ENCODE measurements at places on chromosomes 1 and 21.

GRCh38 chr1:40794974-40795715 lies 11.6 kb downstream of the KCNQ4 start:
- no peak for DNase-seq

- no peak for DNase-seq
These were observed 84.3 kb downstream of the NRDC start for GRCh38 chr1:51794260-51794659.

DNA sequence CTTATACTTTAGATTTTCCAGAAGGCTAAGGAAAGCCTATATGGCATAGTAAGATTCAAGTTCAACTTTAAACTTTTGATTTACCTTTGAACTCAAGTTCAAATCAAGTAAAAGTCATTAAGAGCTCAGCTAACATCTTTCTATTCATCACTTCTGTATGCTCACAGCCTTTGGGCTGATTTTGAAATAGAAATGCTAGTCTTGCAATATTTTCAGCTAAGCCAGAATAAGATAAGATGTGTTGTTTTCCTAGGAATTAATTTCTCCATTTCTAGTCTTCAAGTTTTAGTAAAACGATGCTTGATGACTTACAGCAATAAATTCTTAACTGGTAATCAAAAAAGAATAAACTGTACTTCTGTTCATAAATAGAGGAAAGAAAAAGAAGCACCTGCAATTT lies 35.6 kb downstream of the ATP1B1 start:
- DNase-seq = no peak

DNA sequence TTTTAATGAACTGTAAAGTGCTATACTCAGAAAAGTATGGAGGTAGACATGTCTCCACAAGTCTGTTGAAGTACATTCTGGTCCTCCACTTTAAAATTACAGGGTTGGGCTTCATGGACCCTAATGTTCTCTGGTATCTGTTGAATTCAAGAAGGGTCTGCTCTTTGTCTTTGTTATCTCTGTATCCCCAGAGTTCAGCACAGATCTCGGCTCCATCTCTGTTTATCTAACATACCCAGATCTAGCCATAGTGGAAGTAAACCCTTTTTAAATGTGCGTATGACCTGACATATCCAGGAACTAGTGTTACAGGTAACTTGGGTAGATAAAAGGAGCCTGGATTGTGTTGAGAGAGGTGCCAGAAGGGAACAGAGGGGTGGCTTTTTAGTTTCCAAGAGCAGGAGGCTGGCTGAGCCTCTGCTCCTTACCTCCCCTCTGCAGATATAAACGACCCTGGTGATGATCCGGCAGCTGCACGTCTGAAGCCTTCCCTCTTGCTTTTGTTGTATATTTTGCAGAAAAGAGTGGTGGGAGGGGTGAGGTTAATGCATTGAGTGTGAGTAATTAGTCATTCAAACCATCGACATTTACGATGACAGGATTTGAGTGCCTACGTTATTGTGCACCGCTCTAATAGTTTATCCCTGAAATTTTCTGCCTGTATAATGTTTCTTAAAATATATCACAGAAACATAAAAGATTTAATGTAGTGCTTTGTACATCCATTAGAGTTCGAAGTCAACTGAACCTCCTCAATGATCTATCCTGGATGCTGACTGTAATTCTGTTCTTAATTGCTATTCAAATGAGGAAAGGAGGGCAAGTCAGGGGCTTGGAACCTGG lies 30.8 kb downstream of the ELAVL4 start:
- DNase-seq = no peak

- DNase-seq = no peak
These were observed 4.8 kb upstream of the DNAJC28 start for GRCh38 chr21:33496345-33496744.

DNA sequence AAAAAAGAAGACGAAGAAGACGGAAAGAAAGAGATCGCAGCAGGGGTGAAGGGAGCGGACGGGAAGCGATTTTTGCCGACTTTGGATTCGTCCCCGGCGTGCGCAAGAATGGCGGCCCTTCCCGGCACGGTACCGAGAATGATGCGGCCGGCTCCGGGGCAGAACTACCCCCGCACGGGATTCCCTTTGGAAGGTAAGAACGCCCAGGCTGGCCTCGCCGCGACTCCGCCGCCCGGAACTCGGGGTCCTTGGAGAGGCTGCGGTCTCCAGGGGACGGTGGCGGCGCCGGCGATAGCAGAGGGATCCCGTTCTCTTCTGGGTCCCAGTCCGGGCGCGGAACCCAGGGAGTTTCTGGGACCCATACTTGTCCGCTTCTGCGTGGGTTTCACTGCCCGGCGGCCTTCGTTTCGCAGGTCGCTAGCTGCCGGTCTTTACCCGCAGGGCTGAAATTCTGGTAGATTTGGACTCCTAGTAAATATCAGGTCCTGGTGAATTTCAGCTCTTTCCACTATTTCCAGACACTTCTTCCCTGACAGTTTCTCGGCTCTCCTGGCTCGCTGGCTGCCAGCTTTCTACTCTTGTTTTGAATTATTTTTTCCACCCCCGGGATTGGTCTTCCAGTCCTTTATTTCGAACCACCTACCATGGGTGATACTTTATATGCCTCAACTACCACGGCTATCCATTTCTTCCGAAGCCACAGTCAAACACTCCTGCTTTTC lies 1.0 kb downstream of the PAX7 start:
- no peak for DNase-seq

GRCh38 chr1:28199328-28200233 lies 23.1 kb upstream of the PTAFR start:
- DNase-seq = no peak

- no peak for DNase-seq
These were observed 389.8 kb downstream of the VAV3 start for GRCh38 chr1:107575226-107575625.

DNA sequence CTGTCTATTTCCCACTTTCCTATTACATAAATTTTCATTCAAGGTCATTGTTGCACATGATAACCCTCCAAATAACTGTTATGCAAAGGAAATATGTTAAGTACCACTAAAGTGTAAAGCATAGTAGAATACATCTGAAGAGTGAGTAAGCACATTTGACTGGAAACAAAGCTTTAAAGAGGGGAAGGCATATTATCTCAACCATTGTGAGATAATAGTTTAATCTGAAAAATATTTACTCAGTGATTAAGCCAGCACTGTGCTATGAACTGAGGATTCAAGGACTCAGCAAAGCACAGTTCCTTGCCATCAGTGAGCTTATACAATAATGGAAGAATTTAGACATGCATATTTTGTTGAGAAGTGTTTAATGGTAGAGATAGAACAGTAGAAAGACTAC lies 127.4 kb downstream of the HMCN1 start:
- DNase-seq = no peak

- DNase-seq = no peak
These were observed 20.5 kb downstream of the PLEKHM2 start for GRCh38 chr1:15704526-15705183.

DNA sequence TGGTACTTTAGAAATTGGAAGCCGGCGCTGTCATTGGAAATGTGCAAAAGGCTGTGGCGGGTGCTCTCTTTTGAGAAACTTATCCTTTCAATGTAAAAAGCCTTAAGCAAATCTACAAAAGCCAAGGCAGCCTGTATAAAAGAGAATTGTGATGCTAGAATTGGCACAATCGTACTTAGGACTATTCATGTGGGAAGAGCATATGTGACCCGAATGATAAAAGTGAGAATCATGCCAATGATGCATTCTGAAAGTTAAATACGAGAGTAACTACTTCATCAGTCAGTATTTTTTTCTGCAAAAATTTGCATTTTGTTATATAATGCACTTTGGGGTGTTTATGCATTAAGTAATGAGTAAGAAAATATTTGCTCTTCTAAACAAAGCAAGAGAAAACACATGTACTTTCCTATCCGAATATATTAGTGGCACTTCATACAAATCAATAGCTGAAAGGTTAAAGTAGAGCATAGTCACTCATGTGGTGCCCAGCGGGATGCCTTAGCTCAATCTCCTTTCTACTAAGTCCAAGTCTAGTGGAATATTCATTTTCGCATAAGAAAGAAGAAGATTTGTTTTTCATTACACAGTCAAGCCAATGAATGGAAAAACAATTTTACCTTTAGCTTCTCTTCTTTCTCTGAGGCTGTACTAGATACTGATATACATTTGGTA lies 1256.6 kb upstream of the B3GALT2 start:
- DNase-seq = no peak

GRCh38 chr1:246805135-246805716 lies 81.0 kb downstream of the SCCPDH start:
- no peak for DNase-seq

DNA sequence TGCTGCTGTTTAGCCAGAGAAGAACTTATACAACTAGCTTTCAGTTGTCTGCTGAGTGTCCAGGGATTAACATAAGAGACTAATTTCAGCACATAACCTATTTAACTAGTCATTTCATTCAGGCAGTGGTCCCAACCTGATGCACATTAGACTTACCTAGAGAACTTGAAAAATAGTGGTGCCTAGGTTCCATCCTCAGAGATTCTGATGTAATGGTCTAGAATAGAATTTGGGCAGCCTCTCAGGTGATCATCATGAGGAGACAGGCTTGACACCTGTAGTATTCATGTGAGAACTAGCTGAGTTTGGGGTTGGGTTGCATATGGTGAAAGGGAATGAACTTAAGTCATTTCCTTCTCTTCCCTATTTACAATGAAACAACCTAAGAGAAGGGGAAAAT lies 24.8 kb downstream of the CNST start:
- no peak for DNase-seq

DNA sequence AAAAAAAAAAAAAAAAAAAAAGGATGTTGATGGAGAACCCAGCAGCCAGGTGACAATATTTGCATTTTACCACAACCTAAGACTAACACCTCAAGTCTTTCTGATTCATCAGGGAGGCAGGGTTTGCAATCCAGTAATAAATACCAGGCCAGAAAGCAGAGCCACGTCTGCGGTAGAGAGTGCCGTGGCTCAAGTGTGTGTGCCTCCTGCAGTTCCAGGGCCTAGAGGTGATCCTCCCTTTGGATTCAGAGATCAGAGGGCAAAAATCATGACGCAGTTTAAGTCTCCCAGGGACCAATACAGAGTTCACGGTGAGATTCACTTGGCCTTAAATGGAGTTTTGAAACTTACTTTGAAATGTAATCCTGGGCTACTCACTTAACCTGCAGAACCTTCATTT lies 34.9 kb downstream of the TMCO4 start:
- no peak for DNase-seq

GRCh38 chr1:73662526-73662925 lies 535.5 kb downstream of the LRRIQ3 start:
- no peak for DNase-seq

GRCh38 chr1:205582471-205583291 lies 49.1 kb downstream of the ELK4 start:
- no peak for DNase-seq

DNA sequence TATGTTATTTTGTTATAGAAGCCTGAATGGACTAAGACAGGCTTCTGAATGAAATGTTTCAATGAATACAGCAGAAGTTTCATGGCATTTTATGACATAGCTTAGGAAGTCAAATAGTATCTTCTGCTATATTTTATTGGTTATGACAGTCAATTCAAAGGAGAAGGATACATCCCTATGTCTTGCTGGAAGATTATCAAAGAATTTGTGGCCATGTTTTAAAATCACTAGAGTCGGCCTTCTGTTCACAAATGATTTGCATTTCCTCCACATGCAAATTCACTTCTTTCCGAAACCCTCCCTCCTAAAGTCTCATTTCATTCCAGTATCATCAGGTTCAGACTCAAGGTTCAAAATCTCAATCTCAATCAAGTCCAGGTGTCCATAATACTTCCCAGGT lies 679.2 kb upstream of the ADAMTS5 start:
- no peak for DNase-seq

DNA sequence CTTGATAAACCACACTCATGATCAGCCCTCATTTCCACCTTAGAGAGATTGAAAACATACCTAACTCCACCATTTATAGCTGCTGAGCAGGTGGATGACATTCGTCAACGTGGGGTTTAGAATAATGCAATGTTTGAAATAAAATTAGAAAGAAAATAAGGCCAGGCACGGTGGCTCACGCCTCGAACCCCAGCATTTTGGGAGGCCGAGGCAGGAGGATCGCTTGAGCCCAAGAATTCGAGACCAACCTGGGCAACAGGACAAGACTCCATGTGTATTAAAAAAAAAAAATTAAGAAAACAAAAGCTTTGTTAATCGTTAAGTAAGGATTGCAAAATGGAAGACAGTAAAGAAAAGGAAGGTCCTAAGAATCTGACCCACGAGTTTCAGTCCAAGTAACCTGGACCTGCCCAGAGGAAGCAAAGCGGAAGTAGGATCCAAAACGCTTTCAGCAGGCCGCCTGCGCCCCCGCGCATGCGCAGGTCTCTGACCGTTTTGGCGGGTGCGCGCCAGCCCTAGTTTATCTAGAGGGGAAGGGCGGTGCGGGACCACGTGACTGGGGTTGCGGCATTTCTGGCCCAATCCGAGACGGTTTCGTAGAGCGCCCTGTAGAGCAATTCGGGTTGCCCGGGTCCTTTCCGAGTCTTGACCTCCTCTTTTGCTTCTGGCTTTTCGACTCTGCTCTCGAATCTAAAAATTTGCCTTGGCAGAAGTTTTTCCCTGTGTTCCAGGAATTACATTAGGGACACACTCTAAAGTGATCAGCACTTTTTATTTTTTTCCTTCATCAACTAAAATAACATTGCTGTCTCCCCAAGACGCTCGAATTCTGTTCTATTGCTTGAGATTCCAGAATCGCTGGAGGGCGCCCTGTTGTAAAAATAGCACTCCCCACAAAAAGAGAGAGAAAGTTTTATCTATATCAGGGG lies 22.5 kb downstream of the ANP32E start:
- peak; percentile 93 for DNase-seq

GRCh38 chr1:19036813-19037605 lies 80.5 kb upstream of the IFFO2 start:
- no peak for DNase-seq

- DNase-seq = no peak
These were observed 43.7 kb downstream of the MRPL39 start for GRCh38 chr21:25563361-25564116.

GRCh38 chr1:25204797-25205480 lies 27.4 kb downstream of the SYF2 start:
- no peak for DNase-seq

DNA sequence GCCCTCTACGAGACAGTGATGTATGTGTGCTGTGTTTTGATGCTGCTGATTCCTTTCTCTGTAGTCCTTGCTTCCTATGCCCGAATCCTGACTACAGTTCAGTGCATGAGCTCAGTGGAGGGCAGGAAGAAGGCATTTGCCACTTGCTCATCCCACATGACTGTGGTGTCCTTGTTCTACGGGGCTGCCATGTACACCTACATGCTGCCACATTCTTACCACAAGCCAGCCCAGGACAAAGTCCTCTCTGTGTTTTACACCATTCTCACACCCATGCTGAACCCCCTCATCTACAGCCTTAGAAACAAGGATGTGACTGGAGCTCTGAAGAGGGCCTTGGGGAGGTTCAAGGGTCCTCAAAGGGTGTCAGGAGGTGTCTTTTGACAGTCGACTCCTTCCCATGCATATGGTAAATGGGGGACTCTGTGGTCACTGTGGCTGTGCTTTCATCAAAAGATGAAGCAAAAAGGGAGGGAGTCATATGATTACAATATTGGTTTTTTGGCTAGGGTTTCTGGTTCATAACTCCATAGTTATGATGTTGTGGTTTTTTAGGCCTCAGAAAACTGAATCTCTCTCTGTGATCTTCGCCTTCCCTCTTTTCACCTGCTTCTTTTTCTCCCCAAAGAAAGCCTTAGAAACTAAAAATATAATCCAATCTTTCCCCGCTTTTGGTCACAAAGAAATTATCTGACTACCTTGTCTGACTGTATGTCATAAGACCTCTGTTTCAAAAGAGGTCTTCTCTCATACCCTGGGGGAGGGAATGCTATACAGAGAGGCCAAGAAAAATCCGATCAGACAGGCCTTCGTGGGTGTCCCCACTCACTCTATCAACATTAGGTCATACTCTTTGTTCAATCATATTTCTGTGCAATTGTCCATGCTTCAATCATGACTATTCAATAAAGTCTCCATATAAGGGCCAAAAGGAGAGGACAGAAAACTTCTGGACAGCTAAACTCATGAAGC lies 4.2 kb downstream of the OR2T1 start:
- DNase-seq = no peak
